RWPE2 (cell line): ENCODE measurements at places on chromosomes 4 and X.

DNA sequence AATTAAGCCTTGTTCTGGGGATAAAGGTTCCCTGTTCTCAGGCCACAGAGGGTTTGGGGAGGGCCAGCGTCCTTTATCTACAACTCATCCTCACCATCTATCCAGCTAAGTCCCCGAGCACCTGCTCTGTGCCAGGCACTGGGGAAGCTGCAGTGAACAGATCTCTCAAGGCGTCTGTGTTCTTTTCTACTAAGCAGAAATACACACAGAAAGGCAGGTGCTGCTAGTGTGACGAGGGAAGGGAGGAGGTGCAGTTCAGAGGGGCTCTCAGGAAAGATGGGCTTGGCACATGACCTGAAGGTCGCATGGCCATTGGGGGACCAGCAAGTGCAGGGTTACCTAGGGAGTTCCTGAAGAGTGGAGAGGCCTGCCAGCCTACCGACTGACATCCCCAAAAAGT lies 352.2 kb downstream of the NR3C2 start:
- DNase-seq: no peak

DNA sequence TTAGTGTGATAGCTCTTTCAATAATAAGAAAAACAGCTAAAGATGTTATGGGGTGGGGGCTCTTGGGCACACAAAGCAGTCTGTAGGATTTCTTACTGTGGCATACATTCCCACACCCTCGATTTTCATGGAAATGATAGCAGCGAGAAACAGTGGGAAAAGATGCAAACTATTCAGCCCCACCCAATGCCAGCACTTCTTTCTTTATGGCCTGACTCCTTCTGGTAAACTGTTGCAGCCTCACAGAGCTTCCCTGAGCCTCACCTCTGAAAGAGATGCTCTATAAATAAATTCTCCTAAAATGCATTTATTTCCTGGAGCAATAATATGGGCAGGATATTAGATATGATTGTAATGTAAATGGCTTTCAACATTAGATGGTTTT lies 910 bp downstream of the ANK2 start:
- DNase-seq: no peak

DNA sequence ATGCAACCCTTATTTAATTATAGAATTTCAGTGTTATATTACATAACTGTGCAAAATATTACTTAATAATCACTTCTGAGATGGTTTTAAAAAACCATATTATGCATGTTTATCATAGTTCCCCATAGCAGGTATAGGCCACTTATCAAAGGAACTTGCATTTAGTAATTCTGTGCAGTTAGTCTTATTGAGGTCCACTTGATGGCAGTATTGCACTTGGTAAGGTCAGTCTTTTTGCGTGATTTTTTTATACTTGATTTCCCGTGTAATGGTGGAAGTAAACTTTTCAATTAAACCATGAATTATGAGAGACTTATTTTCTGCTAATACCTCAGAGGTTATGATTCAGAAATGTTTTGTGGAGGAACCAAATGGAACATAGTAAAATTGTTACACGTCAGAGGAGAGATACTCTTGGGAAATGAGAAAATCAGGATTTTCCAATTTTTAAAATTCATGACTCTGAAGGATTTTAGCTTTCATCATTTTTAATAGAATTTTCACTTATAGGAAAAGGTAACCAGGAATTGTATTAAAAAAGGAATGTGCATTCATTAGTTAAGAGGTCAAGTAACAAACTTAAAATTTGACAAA lies 230.0 kb downstream of the CCSER1 start:
- DNase-seq: no peak

DNA sequence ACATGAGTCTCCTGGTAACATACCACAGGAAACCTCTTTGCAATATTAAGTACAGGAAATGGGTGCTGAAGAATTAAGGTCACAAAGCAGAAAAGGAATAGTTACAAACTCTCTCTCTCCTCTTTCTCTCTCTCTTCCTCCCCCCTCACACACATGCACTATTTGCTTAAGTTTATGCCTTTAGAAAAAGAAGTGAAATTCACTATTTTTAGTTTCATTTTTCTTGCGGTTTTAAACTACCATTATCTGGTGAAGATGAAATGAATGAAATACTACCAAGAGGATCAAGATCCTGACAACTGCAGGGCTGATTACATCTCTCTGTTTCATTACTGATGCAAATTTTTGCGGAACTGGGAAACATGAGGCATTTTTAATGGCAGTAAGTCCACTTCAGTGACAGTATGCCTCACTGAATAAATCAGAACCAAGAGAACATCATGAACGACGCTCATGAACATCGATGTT lies 64.3 kb upstream of the FTHL17 start:
- DNase-seq: no peak

DNA sequence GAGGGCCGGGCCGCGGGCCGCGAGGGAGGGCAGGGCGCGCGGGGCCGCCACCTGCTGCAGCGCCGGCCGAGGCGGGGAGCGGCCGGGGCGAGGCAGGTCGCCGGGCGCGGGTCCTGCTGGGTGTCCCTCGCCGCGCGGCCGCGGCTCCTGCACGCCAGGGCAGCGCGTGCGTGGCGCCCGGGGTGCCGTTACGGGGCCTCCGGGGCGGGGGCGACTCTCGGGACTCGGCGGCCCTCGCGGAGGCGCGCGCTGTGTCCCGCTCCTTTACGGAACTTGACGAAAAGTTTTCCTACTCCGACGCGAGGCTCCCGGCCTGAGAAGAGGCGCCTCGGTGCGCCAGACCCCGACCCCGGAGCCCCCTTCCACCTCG lies 329 bp downstream of the TBC1D14 start:
- no peak for DNase-seq

DNA sequence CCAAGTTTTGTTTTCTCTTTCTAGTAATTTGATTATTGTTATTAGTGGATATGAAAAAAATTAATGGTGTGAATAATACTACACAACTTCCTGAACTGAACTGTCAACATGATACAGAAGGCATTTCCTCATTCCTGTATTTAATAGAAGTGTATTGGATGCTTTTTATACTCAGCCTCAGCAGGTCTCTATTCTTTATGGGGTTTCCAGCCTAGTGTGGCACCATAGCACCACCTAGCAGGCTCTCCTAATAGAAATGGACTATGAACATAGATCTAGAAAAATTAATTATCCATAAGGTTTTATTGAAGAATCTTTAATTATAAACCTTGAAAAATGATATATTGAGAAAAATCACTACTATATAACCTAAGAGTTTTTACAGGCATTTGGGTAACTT lies 52.4 kb downstream of the GLRB start:
- DNase-seq: no peak

GRCh38 chrX:8403988-8404387 lies 60.6 kb upstream of the VCX3B start:
- no peak for DNase-seq

DNA sequence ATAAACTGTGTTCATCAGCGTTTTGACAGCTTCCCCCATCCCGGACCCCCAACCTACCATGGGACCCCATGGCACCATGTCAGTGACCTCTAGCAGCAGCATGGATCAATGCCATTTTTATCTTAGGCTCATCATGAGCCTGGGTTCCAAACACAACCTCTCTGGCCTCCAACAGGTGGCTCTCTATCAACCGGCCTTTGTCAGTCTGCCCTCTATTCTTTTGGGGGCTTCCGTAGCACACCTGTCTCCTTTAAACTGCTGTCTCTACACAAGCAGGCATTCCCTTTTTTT lies 721 bp upstream of the TMEM150C start:
- DNase-seq: no peak
